ENCODE measurements at places on chromosomes 3 and 15.

- peaks cover 7% of the 10 kb centered on the region for H3K4me1 ChIP-seq
- no peak overlapping the region for H3K27ac ChIP-seq
- DNase-seq = no peak
- H3K27me3 ChIP-seq = no peaks in the 10 kb centered on the region
- H3K36me3 ChIP-seq = no peaks in the 10 kb centered on the region
These were observed 79.7 kb downstream of the FBN1 start for GRCh38 chr15:48565560-48566482.

DNA sequence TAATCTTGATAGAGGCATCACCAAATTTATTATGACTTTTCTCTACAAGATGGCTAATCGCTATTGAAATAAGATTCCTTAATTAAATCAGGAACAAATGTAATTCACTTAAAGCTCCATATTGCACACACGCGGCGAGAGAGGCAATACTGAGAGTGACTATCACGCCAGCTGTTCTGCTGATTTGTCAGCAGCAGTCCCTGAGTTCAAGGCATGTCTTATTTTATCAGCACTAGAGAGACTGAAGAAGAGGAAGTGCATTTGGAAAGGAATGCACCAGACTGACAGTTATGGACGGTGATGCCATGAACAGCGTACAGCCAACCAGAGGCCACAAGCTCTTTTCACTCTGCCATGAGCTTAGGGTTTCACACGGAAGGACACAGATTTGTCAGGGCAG lies 83.6 kb upstream of the SLCO3A1 start:
- no peaks in the 10 kb centered on the region for H3K27me3 ChIP-seq
- no peak for DNase-seq
- H3K4me3 ChIP-seq = no peak overlapping the region
- no peak overlapping the region for H3K27ac ChIP-seq

GRCh38 chr15:89806559-89807550 lies 7.8 kb downstream of the ANPEP start:
- no peaks in the 10 kb centered on the region for H3K4me1 ChIP-seq
- H3K36me3 ChIP-seq = peaks cover 7% of the 10 kb centered on the region
- DNase-seq = no peak
- no peak overlapping the region for H3K27ac ChIP-seq
- no peaks in the 10 kb centered on the region for H3K27me3 ChIP-seq

DNA sequence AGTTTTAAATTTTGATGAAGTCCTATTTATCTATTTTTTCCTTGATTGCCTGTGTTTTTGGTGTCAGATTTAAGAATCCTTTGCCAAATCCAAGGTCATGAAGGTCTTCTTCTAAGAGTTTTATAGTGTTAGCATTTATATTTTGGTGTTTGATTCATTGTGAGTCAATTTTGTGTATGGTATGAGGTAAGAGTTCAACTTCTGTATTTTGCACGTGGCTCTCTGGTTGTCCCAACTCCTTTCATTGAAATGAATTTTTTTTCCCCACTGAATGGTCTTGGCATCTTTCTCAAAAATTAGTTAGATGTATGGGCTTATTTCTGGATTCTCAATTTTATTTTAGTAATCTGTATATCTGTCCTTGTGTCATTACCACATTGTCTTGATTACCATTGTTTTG lies 57.1 kb upstream of the STRIT1 start:
- no peak overlapping the region for H3K27ac ChIP-seq
- no peaks in the 10 kb centered on the region for H3K4me1 ChIP-seq
- no peak for DNase-seq
- no peaks in the 10 kb centered on the region for H3K27me3 ChIP-seq
- no peak overlapping the region for H3K4me3 ChIP-seq

DNA sequence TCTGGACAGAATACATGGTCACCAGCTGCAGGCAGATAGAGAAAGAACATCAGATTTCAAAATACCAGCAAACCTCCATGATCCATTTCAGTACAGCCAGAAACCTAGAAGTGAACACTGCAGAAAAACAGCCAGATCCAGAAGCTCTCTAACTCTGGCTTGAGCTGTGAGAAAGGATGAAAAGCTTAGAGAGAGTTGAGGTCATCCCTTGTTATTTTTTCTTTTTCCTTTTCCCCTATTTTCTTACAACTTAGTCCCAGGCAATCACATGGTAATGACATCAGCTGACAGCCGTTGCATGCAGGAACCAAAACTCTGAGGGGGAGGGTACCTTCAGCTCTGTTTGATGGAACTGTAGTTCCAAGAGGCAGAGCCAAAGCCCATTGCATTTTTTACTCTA lies 113.2 kb downstream of the TCF12 start:
- DNase-seq = no peak
- no peaks in the 10 kb centered on the region for H3K36me3 ChIP-seq
- H3K27ac ChIP-seq = no peak overlapping the region
- H3K4me1 ChIP-seq = peaks cover 33% of the 10 kb centered on the region
- H3K27me3 ChIP-seq = no peaks in the 10 kb centered on the region
- no peak overlapping the region for H3K4me3 ChIP-seq

DNA sequence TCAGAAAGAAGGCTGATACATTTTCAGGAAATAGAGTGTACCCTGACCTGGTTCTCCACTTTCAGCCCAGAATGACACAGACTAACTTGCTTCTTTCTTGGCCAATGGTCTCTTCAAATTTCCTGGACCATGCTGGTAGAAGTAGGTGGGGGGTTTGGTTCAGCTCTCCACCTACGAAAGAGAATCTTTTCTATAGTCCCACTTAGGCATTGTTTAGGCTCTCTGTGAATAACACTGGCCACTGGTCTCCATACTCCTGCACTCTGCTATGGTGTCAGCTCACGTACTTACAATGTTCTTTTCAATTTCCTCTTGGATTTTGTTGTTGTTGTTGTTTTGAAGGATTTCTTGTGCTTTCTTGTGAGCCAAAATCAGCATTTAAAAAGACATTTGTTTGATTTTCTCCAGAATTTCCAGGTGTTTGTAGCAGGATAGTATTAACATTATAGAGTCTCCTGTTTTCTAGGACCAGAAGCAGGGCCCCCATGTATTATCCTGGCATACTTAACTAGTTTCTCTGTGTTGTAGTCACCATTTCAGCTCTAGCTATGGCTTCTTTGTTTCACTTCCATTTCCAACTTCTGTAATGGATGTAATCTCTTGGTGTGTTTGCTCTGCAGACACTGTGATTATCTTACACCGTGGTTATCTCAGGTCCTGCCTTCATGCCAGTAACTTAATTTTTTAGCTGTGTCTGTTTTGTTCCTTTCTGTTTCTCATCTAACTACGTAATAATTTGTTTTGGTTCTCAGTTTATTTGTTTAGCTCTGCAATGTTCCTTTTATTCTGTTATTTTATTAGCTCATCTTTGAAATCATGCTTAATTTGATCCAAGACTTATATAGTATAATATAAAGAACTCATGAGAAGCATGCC lies 61.4 kb downstream of the CHRNA7 start:
- no peak for DNase-seq
- no peaks in the 10 kb centered on the region for H3K27me3 ChIP-seq
- H3K36me3 ChIP-seq = no peaks in the 10 kb centered on the region
- H3K4me3 ChIP-seq = no peak overlapping the region
- H3K27ac ChIP-seq = no peak overlapping the region

GRCh38 chr15:31393444-31394091 lies 66.9 kb downstream of the KLF13 start:
- no peaks in the 10 kb centered on the region for H3K27me3 ChIP-seq
- no peak for DNase-seq
- H3K27ac ChIP-seq = peak overlapping the region; percentile 95

DNA sequence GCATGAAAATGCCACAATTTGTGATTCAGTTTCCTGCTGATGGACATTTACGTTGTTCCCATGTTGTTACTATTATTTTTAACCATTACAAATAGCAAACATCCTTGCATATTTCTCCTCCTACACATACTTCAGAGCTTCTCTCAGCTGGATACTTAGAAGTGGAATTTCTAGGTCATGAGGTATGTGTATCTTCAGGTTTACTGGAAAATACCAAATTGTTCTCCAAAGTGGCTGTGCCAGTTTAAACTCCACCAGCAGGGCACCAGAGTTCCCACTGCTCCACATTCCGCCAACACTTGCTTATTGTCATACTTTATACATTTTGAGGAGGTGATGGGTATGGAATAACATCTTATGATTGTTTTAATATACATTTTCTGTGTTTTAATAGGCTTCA lies 45.7 kb downstream of the PRR23E start:
- DNase-seq = no peak
- no peak overlapping the region for H3K27ac ChIP-seq
- no peaks in the 10 kb centered on the region for H3K36me3 ChIP-seq
- H3K4me1 ChIP-seq = no peaks in the 10 kb centered on the region
- no peak overlapping the region for H3K4me3 ChIP-seq

GRCh38 chr3:108053067-108053466 lies 37.8 kb downstream of the CD47 start:
- no peak overlapping the region for H3K4me3 ChIP-seq
- no peak overlapping the region for H3K27ac ChIP-seq
- no peaks in the 10 kb centered on the region for H3K27me3 ChIP-seq
- no peak for DNase-seq
- peaks cover 47% of the 10 kb centered on the region for H3K36me3 ChIP-seq

DNA sequence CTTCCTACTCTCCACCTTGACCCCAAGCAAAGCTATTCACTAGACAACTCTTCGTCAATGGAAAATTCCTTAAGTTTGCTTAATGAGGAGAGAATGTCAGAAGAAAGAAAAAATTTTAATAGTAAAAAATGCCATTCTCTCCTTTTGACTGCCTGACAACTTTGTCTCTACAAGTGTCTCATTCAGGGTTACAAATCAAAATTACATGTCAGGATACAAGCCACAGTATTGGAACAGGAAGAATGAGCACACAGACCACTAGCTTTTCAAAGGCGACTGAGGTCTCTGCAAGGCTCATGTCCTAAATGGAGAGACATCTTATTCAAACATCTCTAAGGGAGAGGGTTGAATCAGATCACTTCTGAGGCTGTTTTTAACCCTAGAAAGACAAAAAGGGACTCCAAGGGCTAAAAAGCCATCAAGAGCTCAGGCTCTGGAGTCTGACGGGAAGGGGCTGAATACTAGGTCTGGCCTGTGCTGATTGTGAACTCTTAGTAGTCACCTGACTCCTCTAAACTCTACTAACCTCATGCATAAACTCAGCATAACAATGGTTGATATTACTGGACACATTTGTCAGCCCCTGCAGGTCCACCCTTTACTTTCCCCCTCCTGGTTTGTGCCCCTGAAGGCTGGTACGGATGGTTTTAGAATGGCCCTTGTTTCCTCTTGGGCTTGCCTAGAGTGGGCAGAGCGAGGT lies 12.8 kb upstream of the MEIS2 start:
- no peak for DNase-seq
- peaks cover 42% of the 10 kb centered on the region for H3K27me3 ChIP-seq
- no peak overlapping the region for H3K4me3 ChIP-seq
- H3K27ac ChIP-seq = no peak overlapping the region

DNA sequence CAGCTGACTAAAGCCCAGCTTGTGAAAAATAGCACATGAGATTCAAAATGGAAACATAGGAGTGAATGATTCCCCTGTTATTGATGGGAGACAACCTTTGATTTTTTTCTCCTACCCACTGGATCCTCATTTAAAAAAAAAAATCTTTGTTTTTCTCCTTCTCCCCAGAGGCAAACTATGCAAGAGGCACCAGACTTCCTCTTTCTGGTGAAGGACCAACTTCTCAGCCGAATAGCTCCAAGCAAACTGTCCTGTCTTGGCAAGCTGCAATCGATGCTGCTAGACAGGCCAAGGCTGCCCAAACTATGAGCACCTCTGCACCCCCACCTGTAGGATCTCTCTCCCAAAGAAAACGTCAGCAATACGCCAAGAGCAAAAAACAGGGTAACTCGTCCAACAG lies 2.6 kb downstream of the CACNA1D start:
- DNase-seq = no peak
- no peaks in the 10 kb centered on the region for H3K36me3 ChIP-seq
- H3K4me3 ChIP-seq = peak overlapping the region; percentile 54
- H3K4me1 ChIP-seq = peaks cover 3% of the 10 kb centered on the region
- H3K27me3 ChIP-seq = peaks cover 35% of the 10 kb centered on the region
- H3K27ac ChIP-seq = peak overlapping the region; percentile 4

- DNase-seq = no peak
- no peak overlapping the region for H3K27ac ChIP-seq
- H3K4me1 ChIP-seq = no peaks in the 10 kb centered on the region
- H3K27me3 ChIP-seq = no peaks in the 10 kb centered on the region
- no peak overlapping the region for H3K4me3 ChIP-seq
- H3K36me3 ChIP-seq = no peaks in the 10 kb centered on the region
These were observed 83.9 kb downstream of the LEKR1 start for GRCh38 chr3:156910022-156910421.

- no peaks in the 10 kb centered on the region for H3K27me3 ChIP-seq
- H3K36me3 ChIP-seq = no peaks in the 10 kb centered on the region
- H3K4me3 ChIP-seq = no peak overlapping the region
- H3K27ac ChIP-seq = no peak overlapping the region
- no peaks in the 10 kb centered on the region for H3K4me1 ChIP-seq
These were observed 14.1 kb upstream of the CA12 start for GRCh38 chr15:63395730-63396151.

DNA sequence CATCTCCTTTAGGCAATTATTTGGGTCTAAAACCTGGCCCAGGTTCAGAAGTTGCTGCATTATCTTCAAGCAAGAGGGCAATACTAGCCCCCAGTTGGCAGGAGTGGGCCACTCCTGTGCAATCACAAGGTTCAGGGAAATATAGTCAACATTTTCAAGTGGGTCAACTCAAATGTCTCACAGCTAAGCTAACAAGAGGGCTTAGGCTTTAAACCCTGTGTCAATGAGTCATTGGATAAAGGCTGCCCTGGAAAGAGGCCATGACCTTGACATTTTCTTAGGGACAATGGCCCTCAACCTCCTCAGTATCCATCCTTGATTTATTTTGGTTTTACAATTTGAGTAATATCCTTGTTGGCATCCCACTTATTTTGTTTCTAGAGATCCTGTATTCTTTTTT lies 73.5 kb upstream of the DCP1A start:
- H3K36me3 ChIP-seq = no peaks in the 10 kb centered on the region
- DNase-seq = no peak
- no peak overlapping the region for H3K4me3 ChIP-seq
- no peaks in the 10 kb centered on the region for H3K27me3 ChIP-seq
- H3K4me1 ChIP-seq = no peaks in the 10 kb centered on the region
- no peak overlapping the region for H3K27ac ChIP-seq

DNA sequence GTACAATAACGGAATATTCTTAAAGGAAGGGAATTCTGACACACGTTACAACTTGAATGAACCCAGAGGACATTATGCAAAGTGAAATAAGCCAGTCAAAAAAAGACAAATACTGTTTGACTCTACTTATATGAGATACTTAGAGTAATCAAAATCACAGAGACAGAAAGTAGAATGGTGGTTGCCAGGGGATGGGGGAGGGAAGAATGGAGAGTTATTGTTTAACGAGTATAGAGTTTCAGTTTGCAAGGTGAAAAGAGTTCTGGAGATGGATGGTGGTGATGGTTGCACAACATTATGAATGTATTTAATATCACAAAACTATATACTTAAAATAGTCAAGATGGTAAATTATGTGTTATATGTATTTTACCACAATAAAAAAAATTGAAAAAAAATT lies 112.9 kb upstream of the ARHGEF3 start:
- no peak overlapping the region for H3K27ac ChIP-seq
- peak overlapping the region; percentile 45 for H3K4me3 ChIP-seq
- no peak for DNase-seq

Data from upper lobe of right lung (tissue), 1 donor.